ENCODE measurements at places on chromosomes 7 and 10.

DNA sequence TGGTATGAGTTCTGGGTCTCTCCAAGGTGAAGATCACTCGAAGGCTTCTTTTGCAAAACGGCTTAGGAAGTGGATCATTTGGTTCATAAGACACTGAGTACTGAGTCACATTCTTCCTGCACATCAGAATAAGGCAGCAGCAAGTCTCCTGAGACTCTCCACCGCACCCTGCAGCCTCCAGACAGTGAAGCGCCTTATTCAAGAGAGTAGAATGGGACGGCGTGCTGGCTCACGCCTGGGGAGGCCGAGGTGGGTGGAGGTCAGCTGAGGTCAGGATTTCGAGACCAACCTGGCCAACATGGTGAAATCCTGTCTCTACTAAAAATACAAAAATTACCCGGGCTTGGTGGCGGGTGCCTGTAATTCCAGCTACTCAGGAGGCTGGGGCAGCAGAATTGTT is 70.3 kb downstream of the C10orf143 start:
- DNase-seq = no peak

DNA sequence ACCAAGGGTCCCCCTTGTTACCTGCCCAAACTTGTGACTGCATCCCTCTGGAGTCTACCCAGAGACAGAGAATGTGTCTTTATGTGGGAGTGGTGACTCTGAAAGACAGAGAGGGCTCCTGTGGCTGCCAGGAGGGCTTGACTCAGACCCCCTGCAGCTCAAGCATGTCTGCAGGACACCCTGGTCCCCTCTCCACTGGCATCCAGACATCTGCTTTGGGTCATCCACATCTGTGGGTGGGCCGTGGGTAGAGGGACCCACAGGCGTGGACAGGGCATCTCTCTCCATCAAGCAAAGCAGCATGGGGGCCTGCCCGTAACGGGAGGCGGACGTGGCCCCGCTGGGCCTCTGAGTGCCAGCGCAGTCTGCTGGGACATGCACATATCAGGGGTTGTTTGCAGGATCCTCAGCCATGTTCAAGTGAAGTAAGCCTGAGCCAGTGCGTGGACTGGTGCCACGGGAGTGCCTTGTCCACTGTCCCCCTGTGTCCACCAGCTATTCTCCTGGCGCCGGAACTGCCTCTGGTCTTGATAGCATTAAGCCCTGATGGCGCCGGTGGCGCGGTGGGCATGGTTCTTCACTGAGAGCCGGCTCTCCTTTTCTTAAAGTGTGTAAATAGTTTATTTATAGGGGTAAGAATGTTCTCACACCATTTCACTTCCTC is 19.4 kb upstream of the SH2D4B start:
- no peak for DNase-seq

- no peak for DNase-seq
Measured at GRCh38 chr10:131485732-131486131, 174.2 kb upstream of the TCERG1L start.

DNA sequence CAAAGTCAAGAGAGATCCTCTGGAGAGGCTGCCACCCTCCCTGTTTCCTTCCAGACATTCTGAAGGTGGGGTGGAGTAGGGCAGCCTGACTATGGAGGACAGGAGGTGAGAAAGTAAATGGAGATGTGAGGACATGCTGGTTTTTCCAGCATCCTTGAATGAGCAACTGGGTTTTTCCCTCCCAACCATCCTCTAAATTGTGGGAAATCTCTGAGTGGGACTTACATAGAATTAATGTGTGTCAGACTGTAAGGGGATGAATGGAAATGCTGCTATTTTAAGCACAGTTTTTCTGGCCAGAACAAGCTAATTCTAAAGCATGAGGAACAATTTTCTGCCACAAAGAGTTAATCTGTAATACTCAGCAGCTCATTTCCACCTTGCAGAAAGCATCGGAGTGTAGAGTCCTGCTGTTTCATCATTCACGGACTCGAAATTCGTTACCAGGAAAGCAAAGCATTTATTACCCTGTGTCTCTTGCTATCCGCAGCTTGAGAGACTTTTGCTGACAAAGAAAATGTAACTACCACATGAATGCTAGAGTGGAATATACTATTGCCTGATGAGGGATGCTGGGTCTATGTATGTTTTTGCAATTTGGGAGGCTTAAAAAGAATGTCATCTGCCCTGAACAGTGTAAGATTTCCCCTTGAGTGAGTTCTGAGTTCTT is 213.0 kb downstream of the CELF2 start:
- no peak for DNase-seq

DNA sequence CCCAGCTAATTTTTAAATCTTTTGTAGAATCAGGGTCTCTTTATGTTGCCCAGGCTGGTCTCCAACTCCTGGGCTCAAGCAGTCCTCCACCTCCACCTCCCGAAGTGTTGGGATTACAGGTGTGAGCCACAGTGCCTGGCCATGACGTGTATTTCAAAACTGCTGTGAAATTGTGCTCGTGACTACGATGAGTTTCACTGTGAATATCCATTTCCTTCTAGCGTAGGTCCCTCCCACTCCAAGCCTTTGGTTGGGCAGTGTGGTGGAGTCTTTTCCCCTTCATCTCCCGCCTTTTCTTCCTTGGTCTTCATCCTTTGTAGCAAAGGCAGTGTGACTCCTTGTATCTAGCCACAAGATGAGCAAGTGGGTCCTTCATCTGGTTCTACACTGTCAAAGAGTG is 56.2 kb downstream of the CUL1 start:
- no peak for DNase-seq

DNA sequence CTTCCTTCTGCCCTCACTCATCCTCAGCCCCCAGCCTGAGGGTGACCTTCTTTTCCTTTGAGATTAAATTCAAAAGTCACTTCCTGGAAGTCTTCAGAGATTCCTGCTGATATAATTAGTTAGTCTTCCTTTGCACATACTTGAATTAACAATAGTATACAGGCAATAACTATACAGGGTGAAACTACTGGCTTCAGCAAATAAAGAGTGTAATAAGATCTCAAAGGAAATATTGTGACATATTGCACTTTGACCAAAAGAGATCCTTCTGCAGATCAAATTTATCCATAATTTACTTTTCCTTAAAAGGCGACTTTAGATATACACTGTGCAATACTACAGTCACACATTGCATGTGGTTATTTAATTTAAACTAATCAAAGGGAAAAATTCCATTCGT is 123.8 kb downstream of the SEMA3A start:
- no peak for DNase-seq
